GM12891 (cell line): ENCODE measurements at places on chromosomes 6 and 20.

DNA sequence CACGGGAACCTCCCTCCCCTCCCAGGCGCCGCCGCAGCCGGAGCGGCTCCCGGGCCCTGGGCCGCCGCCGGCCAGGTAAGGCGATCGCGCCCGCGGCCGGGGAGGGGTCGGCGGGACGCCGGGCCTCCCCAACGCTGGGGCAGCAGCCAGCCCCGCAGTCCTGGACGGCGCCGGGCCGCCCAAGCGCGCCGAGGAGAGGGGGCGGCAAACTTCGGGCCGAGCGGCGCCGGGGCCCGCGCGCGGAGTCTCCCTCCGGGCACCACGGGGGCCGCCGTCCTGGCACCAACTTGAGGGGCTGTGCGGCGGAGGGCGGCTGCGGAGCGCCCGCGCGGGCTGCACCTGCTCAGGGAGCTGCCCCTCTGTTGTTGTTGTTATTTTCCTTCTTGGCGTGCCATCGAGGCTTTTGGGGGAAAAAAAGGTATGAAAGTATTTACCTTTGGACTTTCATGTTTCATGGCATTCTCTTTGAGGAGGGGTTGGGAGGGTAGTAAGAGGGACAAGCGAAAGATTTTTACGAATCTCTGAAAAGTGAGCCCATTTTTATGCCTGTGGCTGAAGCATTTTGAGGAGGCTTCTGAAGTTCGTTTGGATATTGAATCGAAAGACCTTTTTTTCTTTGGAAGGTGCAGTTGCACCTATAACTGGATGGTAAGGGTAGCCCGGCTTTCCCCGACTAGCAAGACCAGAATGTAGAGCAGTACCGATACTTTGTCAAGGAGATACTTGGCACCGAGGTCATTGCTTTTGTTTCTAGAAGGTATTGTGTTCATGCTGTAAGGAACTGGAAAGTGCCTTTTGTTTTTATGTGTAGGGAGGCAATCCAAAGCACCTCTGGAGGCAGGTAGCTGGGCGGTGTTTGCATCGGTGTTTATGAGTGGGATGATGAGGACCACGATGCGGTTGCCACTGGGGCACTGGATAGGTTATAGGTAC is at the start of gene RNF182:
RNF182 (plus strand) TSS at position 4 of the 933 bp plus-strand sequence. CDS start 52,168 bp downstream, outside the sequence.
- DNase-seq: peak; percentile 70

GRCh38 chr6:138857775-138858174 is 61.9 kb downstream of the ECT2L start:
- no peak for DNase-seq

DNA sequence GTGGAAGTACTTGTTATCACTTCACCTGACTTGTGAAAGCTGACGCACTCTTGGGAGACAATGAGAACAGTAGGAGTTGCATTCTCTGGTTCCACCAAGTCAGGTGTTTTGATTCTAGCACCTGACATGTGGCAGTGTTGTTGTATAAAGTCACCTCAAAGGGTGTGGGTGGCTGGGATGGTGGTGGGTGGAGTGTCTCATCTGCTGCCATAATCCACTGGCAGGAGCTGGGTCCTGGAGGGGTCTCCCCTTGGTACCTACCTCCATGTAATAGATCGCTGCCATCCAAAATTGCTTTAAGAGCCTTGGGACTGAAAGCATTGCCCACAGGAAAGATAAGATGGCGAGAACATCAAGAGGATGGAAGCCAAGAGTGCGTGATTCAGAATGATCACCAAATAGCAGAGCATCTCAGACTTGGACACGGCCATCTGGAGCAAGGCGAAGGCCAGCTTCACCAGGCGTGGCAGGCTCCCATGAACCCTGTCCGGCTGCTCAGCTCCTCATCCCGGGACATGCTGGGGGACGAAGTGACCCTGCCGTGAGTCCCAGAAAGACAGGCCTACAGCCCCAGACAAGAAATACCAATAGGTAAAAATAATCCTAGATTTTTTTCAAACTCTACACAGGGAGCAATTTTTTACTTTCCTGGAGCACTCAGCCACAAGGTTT is 56.6 kb downstream of the NPEPL1 start:
- no peak for DNase-seq

- no peak for DNase-seq
These were observed 11.0 kb downstream of the TMEM14C start for GRCh38 chr6:10733863-10734262.

- DNase-seq: no peak
These were observed 40.2 kb upstream of the DDR1 start for GRCh38 chr6:30844118-30844535.

DNA sequence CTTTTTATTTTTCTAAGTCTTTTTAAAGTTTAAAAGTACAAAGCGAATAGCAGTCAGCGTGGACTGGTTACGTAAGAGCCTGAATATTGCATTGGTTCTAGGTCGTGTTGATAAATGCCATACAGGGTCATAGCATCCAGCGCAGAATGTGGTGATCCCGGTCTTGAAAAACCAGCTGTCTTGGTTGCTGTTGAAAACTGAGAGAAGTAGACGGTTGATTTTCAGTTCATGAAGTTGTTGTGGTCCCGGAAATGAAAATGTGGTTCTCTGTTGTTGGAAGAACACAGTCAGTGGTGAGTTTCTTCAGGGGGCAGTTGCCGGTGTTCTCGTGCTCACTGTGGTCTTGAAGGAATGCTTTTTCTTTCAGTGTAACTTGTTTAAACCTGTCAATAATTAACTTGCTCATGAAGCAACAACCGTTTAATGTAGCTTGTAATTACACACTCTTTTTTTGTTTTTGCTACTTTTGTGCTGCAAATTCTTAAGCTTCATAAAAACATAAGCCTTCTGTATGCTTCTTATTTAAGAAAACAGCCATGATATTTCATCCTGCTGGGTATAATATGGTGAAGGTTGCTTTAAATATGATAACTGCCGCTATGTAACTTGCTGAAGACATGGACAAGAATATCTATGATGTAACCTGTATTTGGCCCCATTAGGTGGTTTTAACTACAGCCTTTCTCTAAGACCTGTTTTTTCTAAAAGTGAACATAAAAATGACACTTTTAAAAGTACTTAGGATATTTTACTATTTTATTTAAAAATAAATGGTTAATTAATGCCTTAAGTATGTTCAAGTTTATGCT is 64.8 kb upstream of the KIF25 start:
- DNase-seq: no peak

- DNase-seq: no peak
These were observed 142.5 kb downstream of the CD164 start for GRCh38 chr6:109239651-109240321.

DNA sequence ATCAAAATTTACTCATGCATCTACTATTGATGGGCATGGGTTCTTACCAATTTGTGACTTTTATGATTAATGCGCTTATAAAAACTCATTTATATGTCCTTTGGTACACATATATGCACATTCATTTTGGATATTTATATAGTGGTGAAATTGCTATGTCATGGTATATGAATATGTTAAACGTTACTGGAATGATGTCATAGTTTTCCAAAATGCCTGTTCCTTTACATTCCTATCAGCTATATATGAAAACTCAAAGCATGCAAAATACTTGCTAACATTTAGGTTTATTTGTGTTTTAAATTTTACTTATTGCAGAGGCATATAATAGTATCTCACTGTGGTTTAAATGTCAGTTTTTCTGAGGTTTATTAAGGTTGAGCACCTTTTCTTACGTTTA is 1403.1 kb downstream of the HACE1 start:
- no peak for DNase-seq
